ENCODE measurements at places on chromosomes 4 and X. TPM values are rescaled to one million over a fixed set of nuclear protein-coding genes. Genes with fewer than 3 reads are reported as not detected.

GRCh38 chr4:126954537-126955291 is 678.0 kb upstream of the INTU start:
- no peak for DNase-seq

GRCh38 chr4:123417813-123418212 is 21.2 kb downstream of the SPRY1 start:
- DNase-seq: no peak

DNA sequence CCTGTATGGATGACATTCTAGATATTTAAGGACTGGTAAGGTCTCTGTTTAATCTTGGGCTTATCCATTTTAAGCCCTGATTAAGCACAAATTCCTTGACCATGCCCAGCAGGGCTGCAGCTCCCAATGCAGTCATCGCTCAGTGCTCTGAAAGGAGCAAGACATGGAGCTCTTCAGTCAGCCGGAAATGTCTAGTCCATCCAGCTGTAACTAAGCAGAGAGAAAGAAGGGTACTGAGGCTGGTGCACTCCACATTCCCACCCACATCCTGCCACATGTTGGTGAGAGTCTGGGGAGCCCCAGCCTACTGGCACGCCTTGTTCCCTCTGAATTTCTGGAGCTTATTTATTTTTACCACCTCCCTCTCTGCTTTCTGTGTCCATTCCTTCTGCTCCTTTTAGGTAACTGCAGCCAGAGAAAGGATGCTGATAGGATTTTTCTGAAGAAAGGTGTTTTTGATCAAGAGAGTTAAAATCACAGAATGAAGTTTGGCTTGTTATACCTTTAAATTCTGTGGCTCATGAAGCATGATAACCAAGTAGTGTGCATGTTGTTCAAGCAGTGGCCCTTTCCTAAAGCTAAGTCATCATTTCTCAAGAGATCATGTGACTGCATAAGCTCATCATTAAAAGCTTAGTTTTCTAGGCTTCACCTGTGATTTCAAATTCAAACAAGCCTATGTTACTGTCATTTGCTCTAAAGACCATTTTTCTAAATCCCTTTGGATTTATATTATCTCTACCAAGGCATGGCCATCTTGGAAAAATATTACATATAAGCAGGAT is 74.0 kb downstream of the GALNT7 start:
- DNase-seq: peak; percentile 7

- no peak for DNase-seq
These were observed 32.9 kb upstream of the ETNPPL start for GRCh38 chr4:108795733-108796132.

- DNase-seq: no peak
These were observed 294.3 kb upstream of the BOD1L1 start for GRCh38 chr4:13921805-13922204.

GRCh38 chr4:102687982-102688433 is 72.8 kb downstream of the MANBA start:
- DNase-seq: no peak

- DNase-seq: peak; percentile 3
These were observed 80.0 kb downstream of the KCTD8 start for GRCh38 chr4:44368413-44369167.

DNA sequence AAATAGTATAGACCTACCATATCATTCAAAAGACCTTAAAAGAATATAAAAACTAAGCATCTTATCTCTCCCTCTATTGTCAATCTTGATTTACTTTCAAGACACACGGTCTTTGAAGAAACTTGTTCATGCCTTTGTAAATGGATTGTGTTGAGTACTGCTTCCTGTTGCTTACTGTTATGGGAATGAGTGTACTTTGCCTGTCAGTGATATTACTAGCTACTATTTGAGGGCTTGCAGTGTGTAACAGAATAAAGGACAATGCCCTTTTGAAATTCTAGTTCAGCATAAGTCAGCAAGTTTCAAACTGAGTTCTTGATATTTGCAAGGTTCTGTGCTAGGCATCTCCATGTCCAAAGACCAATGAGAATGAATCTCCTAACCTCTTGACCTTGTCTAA is 36.0 kb downstream of the CDKL5 start:
- no peak for DNase-seq

Gene CDKL2
- total RNA-seq: not detected

Gene DCAF16
- 44.5 TPM for total RNA-seq
